ENCODE measurements at places on chromosomes 2 and 18.

DNA sequence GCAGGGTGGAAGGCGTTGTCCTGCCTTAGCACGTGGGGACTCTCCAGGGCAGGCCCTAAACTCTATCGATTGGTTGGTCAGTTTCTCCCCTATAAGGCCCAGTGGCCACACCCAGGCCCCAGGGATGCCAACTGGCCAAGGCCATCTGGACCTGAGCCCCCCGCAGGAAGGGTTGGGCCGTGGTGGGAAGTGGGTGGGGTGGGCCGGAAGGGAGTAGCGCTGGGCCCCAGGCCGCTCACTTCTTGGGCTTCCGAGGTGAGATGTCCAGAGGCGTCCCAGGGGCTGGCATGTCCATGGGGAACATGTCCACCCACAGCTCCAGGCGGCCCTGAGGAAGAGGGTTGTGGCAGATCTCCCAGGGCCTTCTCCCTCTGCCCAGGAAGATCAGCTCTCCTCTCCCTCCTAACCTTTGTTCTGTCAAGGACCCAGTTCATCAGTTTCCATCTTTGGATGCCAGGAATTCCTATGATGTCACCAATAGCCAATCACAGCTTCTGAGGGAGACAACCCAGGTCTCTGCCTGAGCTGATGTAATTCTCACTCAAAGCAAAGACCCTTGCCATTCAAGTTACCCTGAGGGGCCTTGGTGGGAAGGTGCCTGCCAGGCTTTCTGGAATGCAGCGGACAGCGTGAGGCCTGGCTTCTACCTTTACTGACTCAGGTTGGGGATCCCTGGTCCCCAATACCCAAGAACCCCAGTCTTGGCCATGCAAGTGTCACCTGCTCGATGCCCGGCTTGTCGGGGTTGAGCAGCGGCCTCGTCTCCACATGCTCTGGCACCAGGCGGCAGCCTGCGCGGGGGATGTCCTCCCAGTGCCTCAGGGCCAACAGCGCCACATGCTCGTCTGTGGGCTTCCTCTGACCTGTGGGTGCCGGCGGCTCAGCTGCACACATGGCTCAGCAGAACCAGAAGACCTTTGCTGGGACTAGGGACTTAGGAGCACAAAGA lies 14.4 kb downstream of the OTOF start:
- no peaks in the 10 kb centered on the region for H3K27me3 ChIP-seq
- H3K27ac ChIP-seq = no peak overlapping the region
- no peaks in the 10 kb centered on the region for H3K4me1 ChIP-seq

GRCh38 chr2:32715981-32716380 lies 88.1 kb downstream of the TTC27 start:
- no peak for DNase-seq
- no peak overlapping the region for H3K4me3 ChIP-seq
- no peaks in the 10 kb centered on the region for H3K27me3 ChIP-seq
- H3K36me3 ChIP-seq = no peaks in the 10 kb centered on the region
- peak overlapping the region; percentile 80 for H3K27ac ChIP-seq
- H3K4me1 ChIP-seq = peaks cover 39% of the 10 kb centered on the region

GRCh38 chr2:218230882-218231281 lies 13.9 kb downstream of the ARPC2 start:
- H3K4me1 ChIP-seq = peaks cover 35% of the 10 kb centered on the region
- peaks cover 66% of the 10 kb centered on the region for H3K36me3 ChIP-seq
- H3K4me3 ChIP-seq = no peak overlapping the region
- H3K27ac ChIP-seq = peak overlapping the region; percentile 84
- no peaks in the 10 kb centered on the region for H3K27me3 ChIP-seq

GRCh38 chr2:68418855-68419254 lies 48.2 kb downstream of the FBXO48 start:
- no peaks in the 10 kb centered on the region for H3K4me1 ChIP-seq
- no peaks in the 10 kb centered on the region for H3K36me3 ChIP-seq
- DNase-seq = no peak
- H3K27me3 ChIP-seq = no peaks in the 10 kb centered on the region

DNA sequence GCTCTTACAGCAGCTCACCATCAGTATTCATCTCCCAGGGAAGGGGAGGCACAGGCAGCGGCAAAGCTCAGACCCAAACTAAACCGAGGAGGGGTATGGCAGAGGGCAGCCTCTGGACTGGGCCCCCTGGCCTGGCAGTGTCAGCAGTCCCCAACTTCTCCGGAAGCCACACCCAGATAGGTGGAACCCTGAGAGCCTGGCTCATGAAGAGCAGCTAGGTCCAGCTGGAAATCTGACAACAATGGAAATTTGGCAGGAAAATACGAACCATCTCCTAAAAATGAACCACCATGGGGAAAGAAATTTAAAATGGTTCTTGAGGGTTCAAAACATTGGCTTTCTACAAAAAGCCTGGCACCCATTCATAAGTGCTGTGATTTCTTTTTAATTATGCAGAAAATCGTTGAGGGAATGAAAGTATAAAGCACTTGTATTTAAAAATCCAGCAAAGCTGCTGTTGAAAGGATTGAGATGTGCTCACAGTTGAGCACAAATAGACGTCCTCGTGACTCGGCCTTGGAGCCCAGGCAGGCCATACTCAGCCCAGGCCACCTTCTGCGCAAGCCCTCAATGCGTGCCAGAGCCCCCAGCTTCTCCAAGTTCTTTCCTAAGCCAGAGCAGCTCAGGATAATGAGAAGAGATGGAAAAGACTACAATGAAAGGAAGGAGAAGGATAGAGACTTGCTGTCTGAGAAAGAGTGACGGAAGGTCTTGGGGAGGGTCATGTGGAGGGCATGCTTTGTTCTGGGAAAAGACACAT lies 93.0 kb downstream of the COL6A3 start:
- H3K4me3 ChIP-seq = peak overlapping the region; percentile 5
- DNase-seq = peak; percentile 83

DNA sequence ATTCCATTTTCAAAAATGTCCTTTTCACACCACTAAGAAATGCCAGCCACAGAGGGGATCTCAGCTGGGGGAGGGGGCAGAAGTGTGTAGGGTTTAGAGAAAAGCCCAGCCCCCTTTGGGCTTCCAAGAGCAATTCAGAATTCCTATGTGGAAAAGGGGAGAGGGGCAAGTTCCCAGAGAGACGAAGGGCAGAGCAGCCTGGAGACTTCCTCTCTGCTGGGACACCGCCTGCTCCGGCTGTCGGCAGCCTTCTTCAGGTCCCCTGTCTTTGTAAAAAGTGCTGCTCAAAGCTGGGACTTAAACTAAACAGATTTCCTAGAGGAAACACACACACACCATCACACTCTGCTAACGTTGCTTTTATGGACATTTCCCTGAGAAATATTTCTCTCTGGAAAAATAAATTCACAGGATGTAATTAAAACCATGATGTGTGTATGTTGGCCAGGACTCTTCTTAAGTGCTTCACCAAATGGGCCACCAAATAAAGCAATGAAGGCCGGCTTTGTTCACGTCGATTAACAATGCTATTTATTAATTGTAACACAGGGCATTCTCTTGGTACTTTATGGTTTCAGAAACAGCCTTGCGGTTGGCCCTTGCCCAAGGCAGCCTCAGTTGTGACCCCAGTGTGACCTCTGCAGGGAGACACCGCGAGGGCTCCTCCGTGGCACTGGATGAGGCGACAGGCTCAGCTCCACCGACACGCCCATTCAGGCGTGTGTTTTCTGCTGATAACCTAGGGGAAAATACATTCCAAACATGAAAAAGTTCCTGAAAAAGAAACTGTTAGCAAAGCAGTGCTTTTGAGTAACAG lies 5.6 kb upstream of the ASB1 start:
- H3K27me3 ChIP-seq = no peaks in the 10 kb centered on the region
- peak overlapping the region; percentile 69 for H3K27ac ChIP-seq
- H3K4me1 ChIP-seq = peaks cover 24% of the 10 kb centered on the region
- no peaks in the 10 kb centered on the region for H3K36me3 ChIP-seq
- DNase-seq = no peak

GRCh38 chr2:231396058-231396821 lies 730 bp downstream of the B3GNT7 start:
- H3K27me3 ChIP-seq = no peaks in the 10 kb centered on the region
- no peak for DNase-seq
- peak overlapping the region; percentile 53 for H3K4me3 ChIP-seq
- H3K4me1 ChIP-seq = peaks cover 14% of the 10 kb centered on the region
- no peaks in the 10 kb centered on the region for H3K36me3 ChIP-seq
- peak overlapping the region; percentile 61 for H3K27ac ChIP-seq

DNA sequence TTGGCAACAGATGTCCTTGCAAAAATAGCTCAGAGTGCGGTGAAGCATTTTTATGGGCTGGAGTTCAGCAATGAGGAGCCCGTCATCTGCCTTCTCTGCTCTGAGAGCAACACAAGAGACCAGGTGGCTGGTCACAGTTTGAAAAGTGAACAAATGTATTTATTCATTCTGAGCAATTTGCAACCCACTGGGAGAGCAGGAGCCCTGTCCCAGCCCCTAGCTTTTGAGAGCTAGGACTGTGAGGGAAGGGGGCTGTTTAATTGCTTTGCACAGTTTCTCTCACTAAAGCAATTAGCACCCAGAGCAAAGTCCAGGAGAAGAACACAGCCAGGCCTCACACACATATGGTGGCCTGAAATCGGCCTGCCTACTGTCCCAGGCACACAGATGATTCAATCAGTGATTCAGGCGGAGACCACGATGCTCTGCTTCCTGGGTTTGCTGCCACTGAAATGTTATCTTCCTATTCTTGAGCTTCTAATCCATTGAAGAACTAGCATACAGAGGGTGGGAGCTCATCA lies 646.1 kb upstream of the ACVR2A start:
- H3K36me3 ChIP-seq = no peaks in the 10 kb centered on the region
- H3K4me3 ChIP-seq = no peak overlapping the region
- no peaks in the 10 kb centered on the region for H3K27me3 ChIP-seq
- no peaks in the 10 kb centered on the region for H3K4me1 ChIP-seq
- no peak for DNase-seq

- no peak overlapping the region for H3K4me3 ChIP-seq
- no peaks in the 10 kb centered on the region for H3K27me3 ChIP-seq
- H3K4me1 ChIP-seq = no peaks in the 10 kb centered on the region
These were observed 287.2 kb downstream of the IKZF2 start for GRCh38 chr2:212864186-212864585.

GRCh38 chr2:239121600-239122012 lies 273.7 kb downstream of the TWIST2 start:
- peaks cover 32% of the 10 kb centered on the region for H3K36me3 ChIP-seq
- H3K4me3 ChIP-seq = no peak overlapping the region
- H3K27ac ChIP-seq = no peak overlapping the region
- no peaks in the 10 kb centered on the region for H3K4me1 ChIP-seq
- H3K27me3 ChIP-seq = no peaks in the 10 kb centered on the region

GRCh38 chr2:71510196-71510807 lies 56.9 kb downstream of the DYSF start:
- no peak overlapping the region for H3K4me3 ChIP-seq
- H3K27me3 ChIP-seq = no peaks in the 10 kb centered on the region
- H3K36me3 ChIP-seq = no peaks in the 10 kb centered on the region
- H3K4me1 ChIP-seq = no peaks in the 10 kb centered on the region
- no peak overlapping the region for H3K27ac ChIP-seq

DNA sequence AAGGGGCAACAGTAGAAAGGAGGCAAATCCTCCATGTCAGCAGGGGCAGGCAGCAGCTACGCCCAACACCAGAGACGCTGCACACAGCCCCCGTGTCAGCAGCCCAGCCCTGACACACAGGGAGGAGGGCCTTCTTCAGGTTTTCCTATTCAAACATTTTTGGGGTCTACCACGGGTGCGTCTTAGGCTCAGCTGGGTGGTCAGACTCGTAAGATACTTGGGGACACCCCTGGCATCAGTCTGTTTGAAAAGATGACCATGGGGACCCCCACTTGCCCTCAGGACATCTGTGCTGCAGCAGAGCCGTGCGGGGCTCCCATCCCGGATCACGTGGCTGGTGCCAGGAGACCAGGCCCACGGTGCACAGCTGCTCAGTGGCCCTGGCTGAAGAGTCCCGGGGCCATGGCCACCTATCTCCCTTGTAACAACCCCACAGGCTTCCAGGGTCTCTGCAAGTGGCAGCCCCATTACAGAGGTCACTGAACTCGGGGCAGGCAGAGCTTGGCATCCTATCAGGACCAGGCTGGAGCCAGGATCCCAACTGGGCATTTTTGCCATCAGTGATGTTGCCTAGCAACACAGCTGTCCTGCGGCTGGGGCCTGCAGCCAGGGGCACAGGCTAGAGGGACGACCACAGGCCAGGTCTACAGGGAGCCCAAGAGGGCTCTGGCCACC lies 82.5 kb downstream of the EDAR start:
- H3K36me3 ChIP-seq = no peaks in the 10 kb centered on the region
- no peak overlapping the region for H3K4me3 ChIP-seq
- H3K27ac ChIP-seq = no peak overlapping the region

GRCh38 chr2:237371856-237372255 lies 42.1 kb downstream of the COL6A3 start:
- H3K27ac ChIP-seq = no peak overlapping the region
- no peak for DNase-seq
- peaks cover 87% of the 10 kb centered on the region for H3K36me3 ChIP-seq
- no peaks in the 10 kb centered on the region for H3K4me1 ChIP-seq

- H3K4me3 ChIP-seq = no peak overlapping the region
- no peak for DNase-seq
- peaks cover 31% of the 10 kb centered on the region for H3K36me3 ChIP-seq
- H3K27ac ChIP-seq = no peak overlapping the region
- peaks cover 4% of the 10 kb centered on the region for H3K4me1 ChIP-seq
- H3K27me3 ChIP-seq = no peaks in the 10 kb centered on the region
These were observed 7.3 kb downstream of the CEBPZ start for GRCh38 chr2:37224063-37224462.

- no peaks in the 10 kb centered on the region for H3K4me1 ChIP-seq
- H3K4me3 ChIP-seq = no peak overlapping the region
- no peak for DNase-seq
- H3K27ac ChIP-seq = no peak overlapping the region
These were observed 23.3 kb upstream of the NPAS2 start for GRCh38 chr2:100796499-100797100.

GRCh38 chr2:6342273-6342920 lies 523.3 kb downstream of the CMPK2 start:
- H3K4me3 ChIP-seq = no peak overlapping the region
- no peaks in the 10 kb centered on the region for H3K27me3 ChIP-seq
- H3K36me3 ChIP-seq = no peaks in the 10 kb centered on the region
- no peaks in the 10 kb centered on the region for H3K4me1 ChIP-seq

GRCh38 chr18:10937743-10938640 lies 211.4 kb downstream of the PIEZO2 start:
- peaks cover 6% of the 10 kb centered on the region for H3K4me1 ChIP-seq
- H3K27ac ChIP-seq = no peak overlapping the region
- no peaks in the 10 kb centered on the region for H3K36me3 ChIP-seq
- no peak overlapping the region for H3K4me3 ChIP-seq
- no peaks in the 10 kb centered on the region for H3K27me3 ChIP-seq
- no peak for DNase-seq

All from ascending aorta (tissue), 2 donors.